Tongue (tissue), 3 donors: ENCODE measurements at places on chromosomes 5 and 9. TPM values are rescaled to one million over a fixed set of nuclear protein-coding genes. Genes with fewer than 3 reads are reported as not detected.
A peak's percentile ranks its signal among the peaks of the same experiment; 100 is the strongest.

GRCh38 chr5:133062276-133062675 is 10.5 kb downstream of the HSPA4 start:
- DNase-seq = no peak

The NDUFA8 gene
- total RNA-seq = 39.9 TPM

GRCh38 chr9:130579738-130580463 is 524 bp downstream of the FUBP3 start:
- no peak for DNase-seq

The TLX3 gene
- not detected for total RNA-seq

DNA sequence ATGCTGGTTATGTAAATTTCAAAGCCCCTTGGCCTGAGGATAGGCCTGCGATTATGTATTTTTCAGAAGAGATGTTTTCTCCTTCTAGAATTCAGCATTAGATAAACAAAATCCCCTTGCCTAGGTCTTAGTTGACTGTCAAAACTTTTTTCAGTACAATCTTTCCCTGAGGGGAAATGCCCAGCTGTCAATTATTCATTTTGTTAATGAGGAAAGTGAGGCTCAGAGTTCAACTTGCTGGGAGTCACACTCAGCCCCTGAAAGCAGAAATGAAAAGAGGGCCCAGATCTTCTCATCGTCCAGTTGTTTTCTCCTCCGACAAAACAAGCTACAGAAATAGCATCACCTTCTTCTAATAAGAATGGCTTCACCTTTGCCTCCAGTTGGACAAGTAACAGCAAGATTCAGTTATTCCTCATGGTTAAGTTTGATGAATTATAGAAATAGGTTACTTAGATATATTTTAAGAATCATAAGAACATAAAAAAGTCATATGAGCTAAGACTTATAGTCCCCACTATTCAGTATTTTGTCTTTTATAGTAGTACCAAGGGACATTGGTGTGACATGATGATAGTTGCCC is 627.1 kb upstream of the WWC1 start:
- no peak for DNase-seq

DNA sequence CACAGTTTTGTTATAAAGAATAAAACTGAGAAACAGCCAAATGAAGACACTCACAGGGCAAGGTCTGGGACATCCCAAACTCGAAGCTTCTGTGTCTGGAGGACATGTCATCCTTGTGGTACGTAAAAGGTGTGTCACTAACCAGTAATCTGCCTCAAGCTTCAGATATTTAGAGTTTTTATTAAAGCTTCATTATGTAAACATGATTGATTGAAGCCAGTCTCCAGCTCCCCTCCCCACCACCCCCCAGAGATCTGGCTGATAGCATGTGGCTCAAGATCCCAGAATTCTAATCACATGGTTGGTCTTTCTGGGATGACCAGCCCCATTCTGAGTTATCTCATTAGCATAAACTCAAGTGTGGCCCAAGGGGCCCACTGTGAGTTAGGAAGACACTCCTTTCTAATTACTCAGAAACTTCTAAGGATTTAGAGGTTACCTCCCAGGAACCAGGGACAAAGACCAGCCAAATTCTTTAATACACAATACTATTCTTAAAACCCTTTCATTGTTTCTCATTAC is 31.4 kb upstream of the ERAP1 start:
- no peak for DNase-seq

- DNase-seq = no peak
These were observed 437.1 kb upstream of the TLE4 start for GRCh38 chr9:79134654-79135053.

DNA sequence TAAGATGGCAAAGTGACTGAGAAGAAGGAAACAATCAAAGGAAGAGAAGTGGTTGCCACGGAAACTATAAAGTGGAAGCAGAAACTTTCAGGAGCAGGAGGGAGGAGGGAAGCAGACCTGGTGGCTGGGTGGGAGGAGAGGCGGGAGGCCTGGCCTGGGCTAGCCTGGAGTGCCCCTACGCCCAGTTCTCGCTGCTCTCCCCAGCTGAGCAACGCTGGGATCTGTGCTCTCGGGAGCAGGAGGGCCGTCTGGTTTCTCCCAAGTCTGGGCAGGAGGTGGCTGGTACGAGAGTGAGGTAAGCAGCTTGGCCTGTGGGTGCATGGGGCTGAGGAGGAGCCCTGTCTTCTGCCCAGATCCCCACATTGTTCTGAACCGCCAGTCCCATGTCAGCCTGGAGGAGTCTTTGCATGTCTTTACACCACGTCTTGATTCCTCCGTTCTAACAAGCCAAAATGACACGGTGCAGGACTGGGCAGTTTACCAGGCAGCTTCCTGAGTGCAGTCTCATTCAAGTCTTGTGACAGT is 15.0 kb upstream of the DAB2IP start:
- peak; percentile 70 for DNase-seq

DNA sequence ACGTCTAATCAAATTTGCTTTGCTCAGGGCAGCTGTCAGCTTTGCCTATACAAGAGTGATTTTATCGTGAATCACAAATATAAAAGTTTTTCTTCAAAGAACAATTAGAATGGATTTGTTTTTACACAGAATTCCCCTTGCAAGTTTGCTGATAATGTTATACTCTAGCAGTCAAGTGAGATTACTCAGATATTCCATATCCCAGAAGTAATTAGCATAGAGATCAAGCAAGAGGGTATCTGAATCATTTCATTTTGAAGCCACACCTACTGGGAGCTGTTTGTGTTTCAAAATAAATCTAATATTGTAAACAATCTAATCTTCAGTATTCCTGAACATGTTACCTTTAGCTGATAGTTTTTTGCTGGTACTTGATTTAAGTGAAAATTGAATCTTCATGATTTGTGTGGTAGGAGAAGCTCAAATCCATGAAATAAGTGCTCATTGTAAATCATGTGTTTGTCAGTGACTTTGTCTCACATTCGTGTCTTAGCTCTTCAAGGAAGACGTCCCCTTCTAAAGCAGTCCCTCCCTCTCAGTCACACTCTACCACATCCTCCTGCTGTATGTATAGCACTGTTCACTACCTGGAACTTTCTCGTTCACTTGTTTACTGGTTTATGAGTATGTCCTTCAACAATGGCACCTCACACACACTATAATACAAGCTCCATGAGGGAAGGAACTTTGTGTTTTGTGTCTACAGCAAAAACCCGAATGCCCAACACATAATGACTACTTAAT is 3.3 kb upstream of the TTC39B start:
- no peak for DNase-seq

DNA sequence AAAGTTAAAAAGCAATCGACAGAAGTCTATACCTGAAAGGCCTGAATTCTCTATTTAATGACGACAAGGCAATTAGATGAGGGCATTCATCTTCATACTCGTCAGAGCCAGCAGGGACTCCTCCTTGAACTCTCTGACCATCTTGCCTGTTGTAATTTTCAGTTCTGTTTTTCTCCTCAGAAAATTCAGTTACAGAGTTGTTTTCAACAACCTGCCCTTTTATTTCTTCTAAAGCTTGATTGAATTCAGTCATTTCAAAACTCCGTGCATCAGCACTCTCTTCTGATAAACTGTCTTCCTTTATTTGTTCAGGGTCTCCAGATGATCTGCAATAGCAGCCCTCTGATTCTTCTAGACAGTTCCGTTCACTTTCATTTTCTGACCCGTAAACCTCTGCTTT is 15.6 kb downstream of the RIOK2 start:
- DNase-seq = no peak

- DNase-seq = no peak
These were observed 62.0 kb upstream of the ZNF354B start for GRCh38 chr5:178797546-178798440.

DNA sequence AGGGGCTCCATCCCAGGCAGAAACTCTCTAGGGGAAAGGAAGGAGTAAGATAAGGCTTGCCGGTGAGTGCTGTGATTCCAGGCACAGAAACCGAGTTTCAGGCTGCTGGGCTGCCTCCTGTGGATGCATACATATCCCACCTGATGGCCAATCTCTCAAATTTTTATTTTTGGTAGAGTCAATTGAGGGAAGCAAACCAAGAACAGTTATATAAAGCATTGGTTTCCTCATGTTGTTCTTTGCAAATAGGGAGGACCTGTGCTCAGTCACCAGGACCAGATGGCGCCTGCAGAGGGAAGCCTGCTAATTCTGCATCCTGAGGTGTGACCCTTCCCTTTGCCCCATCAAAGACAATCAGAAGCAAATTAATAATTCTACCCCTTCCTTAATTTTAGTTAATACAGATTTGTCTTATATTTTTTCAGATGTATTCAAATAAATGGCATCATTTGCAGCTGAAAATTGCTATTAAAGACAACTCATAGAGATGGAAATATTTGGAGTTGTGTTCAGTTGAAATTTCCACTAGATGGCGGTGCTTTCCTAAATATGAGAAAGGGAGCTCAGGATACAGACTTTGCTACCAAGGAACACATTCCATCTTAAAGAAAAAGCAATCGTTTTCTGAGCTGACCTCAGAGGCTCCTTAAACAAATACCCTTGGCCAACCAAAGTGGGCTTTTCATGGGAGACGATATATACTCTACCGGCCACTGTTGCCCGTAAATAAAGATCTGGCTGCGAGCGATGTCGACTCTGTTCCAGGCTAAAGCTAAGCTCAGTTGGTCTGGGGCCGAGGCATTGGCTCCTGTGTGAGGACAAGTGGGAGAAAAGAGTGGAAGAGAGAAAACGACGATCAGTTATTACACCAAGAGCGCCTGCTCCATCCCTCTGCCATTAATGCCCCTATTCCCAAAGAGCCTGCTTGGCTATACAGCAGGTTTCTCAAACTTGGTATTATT is 225.7 kb upstream of the KLF9 start:
- DNase-seq = peak; percentile 82

DNA sequence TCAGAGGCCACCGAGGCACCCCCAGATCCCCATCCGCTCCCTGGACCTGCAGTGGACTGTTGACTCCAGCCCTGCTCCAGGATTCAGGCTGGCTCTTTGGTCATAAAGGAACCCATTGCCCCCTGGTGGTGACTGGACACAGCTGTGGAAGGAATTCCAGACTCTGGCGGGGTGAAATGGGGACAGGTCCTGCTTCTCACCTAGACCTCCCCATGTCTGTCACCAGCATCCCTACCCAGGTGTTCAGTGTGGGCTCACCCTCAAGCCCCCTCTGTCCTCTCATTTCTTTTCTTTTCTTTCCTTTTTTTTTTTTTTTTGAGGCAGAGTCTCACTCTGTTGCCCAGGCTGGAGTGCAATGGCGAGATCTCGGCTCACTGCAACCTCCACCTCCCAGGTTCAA is 25.5 kb upstream of the STXBP1 start:
- DNase-seq = peak; percentile 91

The OR1J2 gene
- total RNA-seq = not detected

DNA sequence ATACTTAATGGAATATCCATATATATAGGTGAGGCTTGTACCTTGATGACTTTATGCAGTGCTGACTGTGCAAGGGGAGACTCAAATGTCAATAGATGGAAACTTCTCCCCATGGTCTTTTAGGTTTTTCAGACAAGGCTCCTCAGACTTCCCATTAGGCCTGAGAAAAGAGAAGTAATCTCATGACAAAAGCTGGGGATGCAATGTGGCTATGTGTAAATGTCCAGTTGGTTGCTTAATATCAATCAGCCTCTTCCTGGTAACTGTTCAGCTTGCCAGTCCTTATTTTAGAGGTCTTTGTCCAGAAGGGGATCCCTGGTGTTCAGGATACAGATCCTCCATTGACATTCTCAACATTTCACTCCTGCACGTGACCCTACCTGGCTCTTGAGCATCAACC is 621.1 kb upstream of the CDH18 start:
- no peak for DNase-seq
